ENCODE measurements at places on chromosomes 3 and 15. TPM values are rescaled to one million over a fixed set of nuclear protein-coding genes. Genes with fewer than 3 reads are reported as not detected.

The KBTBD13 gene
- total RNA-seq: 0.21 TPM

- peaks cover 15% of the 10 kb centered on the region for H3K4me1 ChIP-seq
- no peaks in the 10 kb centered on the region for H3K36me3 ChIP-seq
- H3K27me3 ChIP-seq: no peaks in the 10 kb centered on the region
These were observed 4.6 kb downstream of the ATP11B start for GRCh38 chr3:182797876-182798275.

The C3orf70 gene
- 3.0 TPM for total RNA-seq

DNA sequence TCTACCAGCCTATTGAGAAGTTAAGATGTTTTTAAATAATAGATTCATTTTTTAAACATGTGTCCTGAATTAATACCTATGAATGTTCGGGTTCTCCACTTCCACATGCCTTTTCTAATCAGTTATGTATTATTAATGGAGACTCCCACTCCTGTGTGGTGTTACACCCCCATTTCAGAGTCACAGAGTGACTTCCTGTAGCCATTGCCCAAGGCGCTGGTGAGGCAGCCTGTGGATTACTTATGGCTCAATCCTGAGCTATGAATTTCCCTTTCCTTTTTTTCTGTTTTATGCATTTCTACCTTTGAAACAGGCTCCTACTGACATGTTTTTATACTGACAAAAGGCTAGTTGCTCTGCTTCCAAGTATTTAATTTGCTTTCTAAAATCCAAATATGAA, 162.3 kb downstream of the GABRG3 start:
- no peaks in the 10 kb centered on the region for H3K36me3 ChIP-seq
- H3K4me1 ChIP-seq: no peaks in the 10 kb centered on the region
- no peak overlapping the region for H3K4me3 ChIP-seq
- H3K27me3 ChIP-seq: no peaks in the 10 kb centered on the region
- H3K27ac ChIP-seq: no peak overlapping the region
- no peak for DNase-seq

The NR2E3 gene
- 0.80 TPM for total RNA-seq

The TOPAZ1 gene
- total RNA-seq: not detected

GRCh38 chr3:112134335-112135124, 1.5 kb upstream of the GCSAM start:
- no peaks in the 10 kb centered on the region for H3K36me3 ChIP-seq
- no peaks in the 10 kb centered on the region for H3K27me3 ChIP-seq
- H3K27ac ChIP-seq: no peak overlapping the region
- no peaks in the 10 kb centered on the region for H3K4me1 ChIP-seq
- H3K4me3 ChIP-seq: no peak overlapping the region
- DNase-seq: no peak

The HCN4 gene
- 1.0 TPM for total RNA-seq

GRCh38 chr15:91635080-91635479, 218.4 kb upstream of the SLCO3A1 start:
- H3K27ac ChIP-seq: no peak overlapping the region
- no peaks in the 10 kb centered on the region for H3K36me3 ChIP-seq
- no peaks in the 10 kb centered on the region for H3K4me1 ChIP-seq
- no peak overlapping the region for H3K4me3 ChIP-seq
- peak; percentile 35 for DNase-seq

All from lung (tissue), 17 donors.